KG1 (cell line): ENCODE measurements at places on chromosomes 3 and 15.

- DNase-seq: no peak
Measured at GRCh38 chr15:87722941-87723691, 533.4 kb downstream of the NTRK3 start.

DNA sequence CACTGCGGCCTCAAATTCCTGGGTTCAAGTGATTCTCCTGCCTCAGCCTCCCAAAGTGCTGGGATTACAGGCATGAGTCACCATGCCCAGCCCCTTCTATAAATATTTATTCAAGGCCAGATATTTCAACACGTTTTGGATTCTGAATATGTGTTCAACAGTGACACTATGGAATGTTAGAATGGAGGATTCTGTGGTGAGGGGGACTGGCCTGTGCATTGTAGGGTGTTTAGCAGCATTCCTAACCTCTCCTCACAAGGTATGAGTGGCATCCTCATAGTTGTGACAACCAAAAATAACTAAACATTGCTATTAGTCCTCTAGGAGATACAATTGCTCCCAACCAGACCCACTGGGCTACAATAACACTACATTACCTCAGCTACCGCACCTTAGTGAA lies 104.0 kb upstream of the ATP10A start:
- no peak for DNase-seq

DNA sequence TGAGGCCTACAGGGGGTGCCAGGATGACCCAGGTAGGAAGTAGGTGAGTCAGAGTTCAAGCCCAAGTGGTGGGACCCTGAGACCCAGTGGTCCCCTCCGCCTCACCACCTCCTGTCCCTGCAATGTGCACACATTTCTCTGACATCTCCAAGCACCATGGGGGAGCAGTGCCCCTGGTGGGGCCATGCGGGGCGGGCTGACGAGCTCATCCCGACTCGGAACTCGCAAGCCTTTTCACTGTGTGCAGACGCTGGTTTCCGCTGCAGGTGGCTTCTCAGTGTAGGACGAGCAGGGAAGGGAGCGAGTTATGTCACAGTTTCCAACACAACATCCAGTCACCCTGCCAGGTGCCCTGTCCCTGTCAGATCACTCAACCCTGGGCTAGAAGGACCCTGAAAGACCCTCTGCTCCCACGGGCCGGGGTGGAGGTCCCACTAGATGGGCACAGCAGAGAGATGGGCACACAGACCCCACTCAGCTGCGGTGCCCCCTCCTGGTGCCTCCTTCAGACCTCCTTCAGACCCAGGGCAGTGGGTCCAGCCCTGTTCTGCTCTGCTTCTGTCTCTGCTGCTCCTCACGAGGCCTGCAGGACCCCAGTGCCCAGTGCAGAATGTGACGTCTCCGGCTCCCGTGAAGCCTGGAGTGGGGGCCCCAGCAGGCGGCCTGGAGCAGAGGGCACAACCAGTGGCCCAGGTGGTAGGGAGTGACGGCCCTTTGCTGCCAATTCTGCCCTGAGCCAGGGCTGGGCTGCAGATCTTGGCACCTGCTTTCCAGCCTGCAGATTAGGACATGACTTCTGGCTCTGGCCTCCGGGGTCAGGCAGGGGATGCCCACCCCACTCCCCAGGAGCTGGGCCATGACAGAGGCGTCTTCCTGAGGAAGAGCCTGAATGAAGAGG lies 102.0 kb upstream of the RPL32 start:
- no peak for DNase-seq

GRCh38 chr15:50135031-50135551 lies 16.1 kb upstream of the ATP8B4 start:
- DNase-seq: no peak

GRCh38 chr3:4996771-4997291 lies 17.6 kb downstream of the BHLHE40 start:
- no peak for DNase-seq

- no peak for DNase-seq
Measured at GRCh38 chr15:98684436-98684835, 36.1 kb downstream of the IGF1R start.

DNA sequence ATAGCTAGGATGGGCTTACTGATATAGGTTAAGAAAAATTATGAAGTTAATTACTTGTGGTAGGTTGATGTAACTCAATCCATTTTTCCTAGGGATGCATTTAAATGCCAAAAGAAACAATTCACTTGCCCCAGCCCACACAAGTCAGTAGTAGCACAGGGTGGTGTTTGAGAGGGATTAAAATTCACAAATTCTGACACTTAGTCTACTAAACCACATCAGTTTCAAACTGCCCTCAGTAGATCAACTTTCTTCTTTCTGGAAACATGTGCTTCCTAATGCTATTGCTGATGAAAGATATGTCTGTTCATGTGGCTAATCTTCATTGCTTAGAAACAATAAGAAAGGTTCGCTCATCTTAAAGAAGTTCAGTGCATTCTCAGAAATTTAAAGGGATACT lies 160.6 kb downstream of the EPHA3 start:
- no peak for DNase-seq

- DNase-seq: no peak
Measured at GRCh38 chr3:197007953-197008352, 21.7 kb downstream of the MELTF start.

- no peak for DNase-seq
Measured at GRCh38 chr3:160648701-160649100, 28.3 kb upstream of the ARL14 start.

- DNase-seq: no peak
Measured at GRCh38 chr3:15983232-15983631, 185.5 kb upstream of the ANKRD28 start.

- DNase-seq: no peak
Measured at GRCh38 chr3:45906681-45907407, 20.5 kb downstream of the CCR9 start.

DNA sequence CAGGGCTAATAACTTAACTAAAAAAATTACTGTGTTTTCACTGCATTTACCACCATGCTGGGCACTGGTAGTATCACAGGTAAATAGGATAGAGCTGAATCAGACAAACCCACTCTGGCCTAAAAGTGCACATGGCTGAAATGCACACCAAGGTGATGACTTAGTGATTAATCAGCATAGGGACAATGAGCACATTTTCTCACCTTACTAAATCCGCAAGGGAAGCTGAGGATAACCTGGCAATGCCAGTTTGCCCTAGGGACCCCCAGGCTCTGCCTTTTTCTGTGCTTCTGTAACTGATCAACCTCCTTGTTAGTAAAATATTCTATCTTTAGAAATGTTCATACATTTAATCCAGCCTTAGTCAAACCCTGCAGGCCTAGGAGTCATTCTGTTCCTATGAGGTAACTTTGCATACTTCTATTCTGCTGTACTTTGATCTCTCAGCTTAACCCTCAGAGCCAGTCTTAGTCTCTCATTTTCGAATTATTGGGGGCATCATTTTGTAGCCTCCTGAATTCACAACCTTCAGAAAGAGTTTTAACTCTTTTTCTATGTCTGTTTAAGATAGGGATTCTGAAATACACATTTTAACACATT lies 562.9 kb upstream of the KCNMB2 start:
- DNase-seq: no peak

- no peak for DNase-seq
Measured at GRCh38 chr3:4812591-4812990, 166.6 kb upstream of the BHLHE40 start.

DNA sequence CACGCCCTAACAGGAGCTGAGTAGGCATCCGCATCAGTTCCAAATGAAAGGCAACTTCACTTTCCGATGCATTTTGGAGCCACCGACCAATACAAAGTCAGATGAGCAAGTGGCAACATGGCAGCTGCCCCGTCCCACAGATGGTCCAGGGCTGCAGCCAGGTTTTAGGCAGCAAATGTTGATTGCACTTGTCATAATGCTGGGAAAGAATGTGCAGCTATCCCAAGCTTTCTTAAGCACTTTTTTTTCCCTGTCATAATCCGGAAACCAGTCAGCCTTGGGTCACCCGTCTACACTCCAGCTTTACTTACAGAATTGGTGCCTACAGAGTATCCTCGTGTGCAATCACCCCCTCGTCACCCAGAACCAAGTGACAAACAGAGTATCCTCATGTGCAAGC lies 147.7 kb downstream of the CHSY1 start:
- DNase-seq: no peak

GRCh38 chr15:70486451-70487386 lies 276.6 kb downstream of the UACA start:
- DNase-seq: peak; percentile 69

DNA sequence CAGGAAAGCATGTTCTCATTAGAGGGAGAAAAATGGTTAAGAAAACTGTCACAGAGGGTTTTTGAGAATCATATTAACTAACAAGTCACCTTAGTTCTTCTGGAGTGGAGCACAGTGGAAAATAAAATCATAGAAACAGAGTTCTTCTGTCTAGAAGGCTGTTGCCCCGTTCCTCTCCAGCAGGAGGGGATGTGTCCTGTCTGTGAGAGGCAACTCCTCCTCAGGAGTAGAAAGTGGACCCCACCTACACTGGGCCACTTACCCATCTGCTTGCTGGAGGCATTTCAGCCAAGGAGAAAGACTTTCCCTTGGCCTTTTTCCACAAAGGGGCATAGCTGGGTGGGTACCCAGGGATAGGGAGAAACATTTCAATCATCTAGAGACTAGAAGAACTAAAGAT lies 106.6 kb downstream of the SSR3 start:
- DNase-seq: no peak

DNA sequence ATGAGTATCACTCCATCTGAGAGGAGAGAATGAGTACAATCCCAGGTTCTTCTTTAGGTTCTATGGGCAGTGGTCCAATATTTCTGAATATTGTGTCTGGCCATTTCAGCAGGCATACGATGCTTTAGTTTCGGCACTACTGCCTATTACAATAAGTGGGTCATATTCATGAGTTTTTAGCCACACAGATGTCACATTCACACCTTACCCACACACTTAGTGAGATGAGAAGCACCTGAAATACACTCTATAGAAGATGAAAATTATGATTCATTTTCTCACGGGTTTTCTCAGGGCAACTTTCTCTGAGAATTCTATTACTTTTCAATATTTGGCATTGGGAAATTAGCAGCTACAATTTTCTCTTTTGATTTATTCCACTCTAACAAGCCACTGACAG lies 132.2 kb downstream of the TGFBR2 start:
- DNase-seq: no peak

GRCh38 chr15:88022716-88023115 lies 233.8 kb downstream of the NTRK3 start:
- no peak for DNase-seq

- DNase-seq: no peak
Measured at GRCh38 chr3:60756241-60757030, 494.8 kb downstream of the FHIT start.

DNA sequence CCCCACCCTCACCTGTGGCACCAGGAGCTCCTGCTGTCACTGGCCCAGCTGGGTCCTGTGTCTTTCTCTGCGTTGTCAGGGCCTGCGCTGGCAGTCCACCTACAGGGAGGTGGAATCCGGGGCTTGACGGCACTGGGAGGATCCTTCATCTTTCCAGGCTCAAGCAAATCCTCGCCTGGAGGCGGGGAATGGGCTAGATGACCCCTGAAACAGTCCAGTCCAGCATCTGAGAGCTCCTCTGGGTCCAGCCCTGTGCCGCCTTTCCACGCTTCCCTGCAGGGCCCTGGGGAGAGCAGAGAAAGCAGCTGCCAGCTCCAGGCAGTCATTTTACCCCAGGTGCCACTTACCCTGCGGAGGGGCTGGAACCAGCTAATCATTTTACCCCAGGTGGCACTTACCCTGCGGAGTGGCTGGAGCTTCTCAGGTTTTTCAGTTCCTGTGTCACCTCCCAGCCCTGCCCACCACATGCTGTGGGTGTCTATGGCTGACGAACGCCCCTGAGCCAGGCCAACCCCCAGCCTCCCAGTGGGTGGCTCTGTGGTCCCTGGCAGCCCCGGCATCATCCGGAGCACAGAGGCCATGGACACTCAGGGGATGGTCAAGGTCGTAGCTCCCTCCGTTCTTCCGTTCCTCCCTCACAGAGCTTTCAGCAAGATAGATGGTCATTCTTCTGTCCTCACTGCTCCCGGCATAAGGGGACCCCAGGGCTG lies 17.9 kb upstream of the ADIPOQ start:
- DNase-seq: no peak

DNA sequence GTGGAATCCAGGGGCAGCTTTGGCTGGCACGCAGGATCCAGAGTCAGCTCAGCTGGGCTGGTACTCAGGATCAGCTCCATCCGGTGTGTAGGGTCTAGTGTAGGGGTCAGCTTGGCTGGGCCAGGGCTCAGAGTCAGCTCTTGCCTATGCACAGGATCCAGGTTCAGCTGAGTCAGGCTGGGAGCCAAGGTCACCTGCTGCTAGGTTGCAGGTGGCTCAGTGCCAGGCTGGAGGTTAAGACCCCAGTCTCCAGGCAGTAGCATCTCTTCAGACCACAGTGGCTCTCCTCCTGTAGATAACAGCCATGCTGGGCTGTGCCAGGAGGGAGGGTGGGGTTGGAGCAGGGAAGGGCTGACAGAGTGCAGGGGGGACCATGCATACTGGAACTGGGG lies 1.8 kb downstream of the HYAL3 start:
- no peak for DNase-seq

DNA sequence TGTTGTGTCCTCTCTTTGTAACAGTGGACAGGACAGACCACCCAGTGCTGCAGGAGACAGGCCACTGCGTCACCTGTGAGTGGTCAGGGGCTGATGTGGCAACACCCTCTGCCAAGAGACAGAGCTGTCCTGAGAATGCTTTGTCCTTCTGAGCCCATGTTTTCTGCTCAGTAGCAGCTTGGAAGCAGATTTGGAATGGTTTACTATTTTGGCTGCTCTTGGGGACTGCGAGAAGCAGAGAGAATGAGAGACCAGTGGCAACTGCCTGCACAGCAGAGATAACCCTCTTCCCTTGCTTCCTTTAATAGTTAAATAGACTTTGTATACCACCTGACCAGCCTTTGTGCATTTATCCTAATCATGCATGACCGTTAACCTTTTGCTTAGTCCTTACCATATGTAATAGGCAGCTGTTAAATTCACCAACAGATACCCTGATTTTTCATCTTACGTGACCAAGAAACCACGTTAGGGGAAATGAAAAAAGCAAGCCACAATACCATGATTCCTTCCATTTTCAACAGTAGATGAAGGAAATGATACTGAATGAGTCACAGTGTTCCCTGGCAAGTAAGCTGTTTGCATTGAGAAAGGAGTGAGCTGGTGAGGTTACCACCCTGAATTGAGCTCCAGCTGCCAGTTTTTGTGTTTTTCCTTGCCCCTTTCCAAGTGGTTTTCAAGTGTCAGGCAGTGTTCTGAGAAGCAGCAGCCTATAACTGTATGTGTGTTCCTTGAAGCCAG lies 35.5 kb downstream of the B3GALNT1 start:
- DNase-seq: peak; percentile 49

- no peak for DNase-seq
Measured at GRCh38 chr3:31968927-31969418, 12.1 kb downstream of the OSBPL10 start.

DNA sequence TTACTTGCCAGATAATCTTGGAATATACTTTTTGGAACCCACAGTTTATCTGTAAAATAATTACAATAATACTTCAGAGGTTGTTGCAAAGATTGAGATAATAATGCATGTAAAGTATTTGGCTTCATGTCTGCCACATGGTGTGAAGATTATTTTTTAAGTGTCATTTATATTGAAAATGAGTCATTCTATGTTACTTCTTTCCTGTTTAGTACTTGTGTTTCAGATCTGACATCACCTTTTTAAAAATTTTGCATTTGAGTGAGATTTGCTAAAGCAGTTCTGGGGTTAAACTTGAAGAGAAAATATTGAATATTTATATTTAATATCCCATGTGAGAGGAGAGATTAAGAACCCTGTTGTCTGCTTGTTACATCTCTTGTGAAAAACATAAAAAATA lies 31.2 kb downstream of the IQGAP1 start:
- no peak for DNase-seq
